Renal pelvis (tissue), 12 donors: ENCODE measurements at places on chromosomes 1 and 21.

DNA sequence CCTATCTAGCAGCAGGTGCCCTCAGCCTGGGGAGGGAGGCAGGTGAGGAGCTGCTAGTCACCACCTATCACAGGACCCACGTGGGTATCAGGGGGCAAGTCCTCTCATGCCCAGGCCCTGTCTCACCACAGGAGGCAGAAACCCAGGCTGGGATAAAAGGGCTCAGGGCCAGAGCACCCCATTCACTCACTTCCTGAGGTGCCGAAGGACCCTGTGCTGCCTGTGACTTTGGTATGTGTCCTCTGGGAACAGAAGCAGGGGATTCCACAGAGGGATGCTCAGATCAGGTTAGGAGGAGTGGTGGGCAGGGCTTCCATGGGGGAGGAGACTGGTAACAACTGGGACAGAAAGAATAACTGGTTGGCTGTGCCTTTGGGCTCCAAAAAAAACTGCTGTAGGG, at the start of gene LCE1E:
LCE1E (plus strand) TSS at position 181 of the 400 bp plus-strand sequence. CDS start 1,043 bp downstream, outside the sequence.
- DNase-seq: no peak

DNA sequence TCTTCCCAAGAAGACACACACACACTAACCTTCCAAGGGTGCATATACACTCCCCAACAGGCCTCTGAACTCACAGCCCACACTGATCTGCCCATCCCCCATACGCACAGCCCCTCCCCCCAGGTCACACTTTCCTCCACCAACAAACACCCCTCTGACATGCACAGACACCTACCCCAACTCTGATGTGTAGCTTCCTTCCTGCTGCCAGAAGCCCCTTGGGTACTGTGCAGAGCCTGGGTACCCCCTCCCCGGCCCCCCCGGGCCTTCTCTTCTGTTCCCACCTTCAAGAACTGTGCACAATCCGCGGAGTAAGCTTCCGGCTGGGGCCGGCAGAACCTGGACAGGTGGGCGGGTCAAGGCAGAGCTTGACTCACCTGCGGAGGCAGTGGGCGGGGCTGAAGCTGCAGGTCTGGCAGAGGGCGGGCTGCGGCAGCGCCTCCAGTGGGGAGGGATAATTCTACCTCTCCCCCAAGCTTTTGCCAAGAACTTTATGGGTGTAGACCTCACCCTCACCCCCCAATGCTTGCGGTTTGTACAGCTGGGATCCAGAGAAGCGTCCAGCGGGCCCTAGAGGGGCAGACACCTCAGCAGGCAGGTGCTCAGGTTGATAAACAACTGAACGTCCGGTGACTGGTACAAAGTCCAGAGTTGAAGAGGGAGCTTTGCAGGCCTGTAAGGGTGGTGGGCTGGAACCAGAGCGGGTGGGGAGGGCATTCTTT, at the start of gene C1orf210:
C1orf210 (minus strand) TSS at position 313 of the 722 bp plus-strand sequence. CDS start 2,311 bp downstream, outside the sequence.
- no peak for DNase-seq

DNA sequence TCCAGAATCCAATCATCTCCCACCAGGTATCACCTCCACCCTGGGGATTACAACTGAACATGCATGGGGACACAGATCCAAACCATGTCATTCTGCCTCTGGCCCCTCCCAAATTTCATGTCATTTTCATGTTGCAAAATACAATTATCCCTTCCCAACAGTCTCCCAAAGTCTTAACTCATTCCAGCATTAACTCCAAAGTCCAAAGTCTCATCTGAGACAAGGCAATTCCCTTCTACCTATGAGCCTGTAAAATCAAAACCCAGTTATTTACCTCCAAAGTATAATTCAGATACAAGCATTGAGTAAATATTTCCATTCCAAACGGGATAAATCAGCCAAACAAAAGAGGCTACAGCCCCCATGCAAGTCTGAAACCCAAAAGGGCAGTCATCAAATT, 73.1 kb downstream of the USH2A start:
- DNase-seq: no peak

- DNase-seq: no peak
Observed at GRCh38 chr1:6360517-6361070, 33.0 kb downstream of the ACOT7 start.

DNA sequence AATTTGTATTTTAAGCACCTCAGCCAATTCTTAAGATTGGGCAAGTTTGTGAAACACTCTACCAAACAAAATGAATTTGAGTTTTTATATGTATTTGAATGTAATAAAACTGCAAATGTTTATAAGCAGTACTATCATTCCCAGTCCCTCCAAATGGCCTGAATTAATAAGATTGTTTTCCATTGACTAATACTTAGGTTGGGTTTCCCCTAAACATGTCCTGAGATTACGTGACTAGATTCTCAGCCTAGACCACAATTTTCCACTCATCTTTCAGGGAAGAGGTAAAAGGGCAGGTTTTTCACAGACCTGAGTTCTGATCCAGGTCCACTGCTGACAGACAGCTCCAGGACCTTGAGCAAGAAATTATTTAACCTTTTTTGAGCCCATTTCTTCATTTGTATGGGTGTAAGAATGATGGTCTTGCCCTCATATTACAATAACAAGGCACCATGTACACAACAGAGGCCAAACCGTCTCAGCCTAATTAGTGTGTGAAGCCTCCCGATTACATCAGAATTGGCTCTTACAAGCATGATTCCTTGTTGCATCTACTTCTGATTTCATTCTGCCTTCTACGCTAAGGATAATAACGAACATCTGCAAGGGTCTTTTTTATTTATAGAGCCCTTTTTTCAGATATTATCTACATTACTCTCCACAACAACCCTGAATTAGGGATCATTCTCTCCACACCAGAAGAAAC, 51.2 kb downstream of the BEND5 start:
- no peak for DNase-seq

- no peak for DNase-seq
Observed at GRCh38 chr1:61531716-61532115, 193.2 kb downstream of the TM2D1 start.

- DNase-seq: no peak
Observed at GRCh38 chr1:65756616-65757015, 36.1 kb upstream of the PDE4B start.

GRCh38 chr1:197464044-197464443, 196.0 kb downstream of the CRB1 start:
- peak; percentile 58 for DNase-seq

DNA sequence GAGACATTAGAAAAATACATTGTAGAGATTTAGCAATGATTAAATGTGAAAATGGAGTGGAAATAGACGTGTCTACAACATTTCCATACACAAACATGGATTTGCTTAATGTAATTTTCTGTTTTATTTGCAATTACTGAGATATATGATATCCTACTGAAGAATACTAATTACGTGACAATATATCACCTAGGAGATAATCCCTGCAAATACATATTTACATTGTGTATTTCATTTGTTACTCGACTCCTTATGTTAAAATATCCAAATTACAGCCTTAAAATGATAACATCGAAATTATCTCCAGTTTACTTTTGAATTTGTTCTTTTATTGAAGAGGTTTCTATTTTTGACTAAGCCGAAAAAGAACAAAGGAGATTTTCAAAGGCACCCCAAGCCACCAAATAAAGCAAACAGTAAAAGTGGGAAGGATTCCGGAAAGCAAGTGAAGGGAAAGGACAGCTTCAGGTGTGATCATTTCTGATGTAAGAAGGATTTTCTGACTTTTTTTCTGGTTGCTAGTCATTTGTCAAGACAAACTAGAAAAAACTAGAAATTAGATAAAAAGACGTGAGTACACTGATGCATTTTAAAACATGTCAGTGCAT, 7.9 kb downstream of the LHX4 start:
- DNase-seq: no peak

- no peak for DNase-seq
Observed at GRCh38 chr1:89761338-89761737, 59.5 kb upstream of the LRRC8D start.
